ENCODE measurements at places on chromosomes 7 and 10.

- no peak for DNase-seq
Measured at GRCh38 chr10:76697923-76698322, 939.7 kb downstream of the KCNMA1 start.

GRCh38 chr7:9125246-9125645, 691.8 kb downstream of the NXPH1 start:
- no peak for DNase-seq

- no peak for DNase-seq
Measured at GRCh38 chr10:92847202-92847864, 987 bp upstream of the EXOC6 start.

DNA sequence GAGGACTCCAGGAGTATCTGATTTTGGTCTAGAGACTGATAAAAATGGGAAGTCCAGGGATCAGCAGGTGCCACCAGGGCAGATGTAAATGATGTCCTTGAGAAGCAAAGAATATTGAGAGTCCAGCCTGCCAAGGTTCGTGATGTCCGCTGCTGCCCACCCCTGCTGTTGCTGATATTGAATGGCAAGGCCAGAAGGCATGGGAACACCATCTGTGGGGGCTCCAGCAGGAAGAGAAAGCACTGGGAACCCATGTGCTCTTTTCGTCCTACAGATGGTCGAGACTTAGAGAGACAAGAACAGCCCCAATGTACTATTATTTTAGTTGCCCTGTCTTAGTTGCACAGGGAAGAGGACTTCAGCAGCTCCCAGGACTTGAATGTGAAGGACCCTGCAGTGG, 363.9 kb downstream of the GALNT17 start:
- DNase-seq = no peak

GRCh38 chr7:92608380-92609322, 18.5 kb upstream of the FAM133B start:
- no peak for DNase-seq

- DNase-seq = peak; percentile 71
Measured at GRCh38 chr10:61902445-61903220, 1.1 kb downstream of the ARID5B start.

DNA sequence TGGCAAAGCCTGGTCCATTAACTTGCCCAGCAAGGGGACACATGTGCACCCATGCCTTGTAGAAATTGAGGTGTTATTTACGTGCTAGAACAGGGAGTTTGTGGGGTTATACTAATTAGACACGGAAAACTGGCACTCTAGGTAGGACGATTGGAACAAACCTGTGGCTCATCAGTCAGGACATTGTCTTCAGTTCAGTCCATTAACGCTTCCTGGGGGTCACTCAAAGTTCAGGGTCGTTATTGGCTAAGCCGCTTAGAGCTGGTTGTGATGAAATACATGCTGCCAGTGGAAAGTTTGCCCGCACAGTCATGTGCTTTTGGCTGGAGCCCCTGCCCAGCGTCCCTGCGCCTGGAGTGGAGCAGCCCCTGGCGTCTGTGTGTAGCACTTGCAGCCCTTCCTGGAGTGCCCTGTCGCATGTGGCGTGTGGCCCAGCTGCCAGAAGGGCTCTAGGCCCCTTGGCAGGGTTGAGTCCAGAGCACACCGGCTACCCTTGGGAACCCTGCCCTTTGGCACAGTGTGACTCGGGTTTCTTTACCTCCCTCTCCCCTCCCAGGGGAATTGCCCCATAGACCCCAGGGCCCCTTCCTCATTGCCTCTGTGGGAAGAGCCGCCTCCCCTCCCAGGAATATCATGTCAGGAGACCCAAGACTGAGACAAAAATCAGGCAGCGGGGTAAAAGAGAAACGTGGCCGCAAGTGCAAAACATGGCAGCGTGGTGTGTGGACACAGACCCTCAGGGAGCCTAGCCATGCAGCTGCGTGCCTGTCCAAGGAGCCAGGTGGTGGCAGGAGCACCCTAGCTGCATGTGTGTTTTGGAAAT, 9.8 kb downstream of the ZNF775 start:
- DNase-seq = no peak

GRCh38 chr7:129169171-129169671, 19.2 kb upstream of the SMO start:
- peak; percentile 55 for DNase-seq

- no peak for DNase-seq
Measured at GRCh38 chr10:1735562-1735961, 1.8 kb downstream of the ADARB2 start.

GRCh38 chr10:78516756-78517155, 483.1 kb downstream of the RPS24 start:
- DNase-seq = no peak

GRCh38 chr7:39432807-39433416, 133.3 kb upstream of the YAE1 start:
- no peak for DNase-seq

GRCh38 chr10:86829472-86829871, 73.1 kb downstream of the BMPR1A start:
- DNase-seq = no peak

DNA sequence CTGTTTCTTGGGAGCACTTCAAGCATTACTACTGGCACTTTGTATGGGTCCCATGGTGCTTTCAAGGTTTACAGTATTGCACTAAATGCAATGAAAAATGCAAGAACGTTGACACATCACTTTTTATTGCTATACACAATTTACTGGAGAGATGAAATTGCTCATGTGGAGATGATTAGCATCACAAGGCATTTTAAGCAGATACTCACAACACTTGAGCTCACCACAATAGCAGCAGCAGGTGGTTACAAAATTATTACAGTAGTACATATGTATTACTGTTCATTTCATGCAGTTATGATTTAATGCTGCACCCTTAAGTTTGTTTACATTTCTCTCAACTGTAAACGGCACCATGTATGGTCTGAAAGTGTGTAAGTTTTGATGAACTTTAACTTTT, 537.7 kb downstream of the GRM8 start:
- DNase-seq = no peak

DNA sequence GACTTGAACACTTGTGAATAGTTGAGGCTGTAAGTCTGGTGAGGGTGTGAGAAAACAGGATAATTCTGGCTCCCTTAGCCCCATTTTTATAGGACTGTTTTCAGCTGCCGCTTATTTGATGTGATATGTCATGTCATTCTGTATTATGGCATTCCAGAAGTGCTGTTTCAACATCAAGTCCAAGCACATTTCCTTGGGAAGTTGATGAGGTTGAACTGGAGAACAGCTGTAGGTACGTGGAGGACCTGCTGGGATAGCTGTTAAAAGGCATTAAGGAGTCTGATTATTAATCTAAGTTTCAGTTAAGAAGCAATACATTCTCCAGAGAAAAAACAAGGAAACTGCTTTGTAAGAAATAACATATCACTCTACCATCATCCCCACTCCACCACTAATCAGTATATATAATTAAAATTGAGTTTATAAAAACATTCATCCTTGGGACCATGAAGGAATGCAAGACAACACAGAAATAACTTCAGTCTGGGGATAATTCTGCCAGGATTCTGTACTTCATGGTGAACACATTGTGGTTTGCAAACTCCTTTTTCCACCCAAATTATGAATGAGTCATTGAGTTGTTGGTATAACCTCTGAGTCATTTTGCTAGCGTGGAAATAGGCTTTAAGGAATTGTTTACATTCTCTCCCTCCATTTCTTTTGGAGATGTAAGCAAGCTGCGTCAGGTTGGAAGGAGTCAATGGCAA, 39.9 kb upstream of the TMEM229A start:
- DNase-seq = peak; percentile 38

DNA sequence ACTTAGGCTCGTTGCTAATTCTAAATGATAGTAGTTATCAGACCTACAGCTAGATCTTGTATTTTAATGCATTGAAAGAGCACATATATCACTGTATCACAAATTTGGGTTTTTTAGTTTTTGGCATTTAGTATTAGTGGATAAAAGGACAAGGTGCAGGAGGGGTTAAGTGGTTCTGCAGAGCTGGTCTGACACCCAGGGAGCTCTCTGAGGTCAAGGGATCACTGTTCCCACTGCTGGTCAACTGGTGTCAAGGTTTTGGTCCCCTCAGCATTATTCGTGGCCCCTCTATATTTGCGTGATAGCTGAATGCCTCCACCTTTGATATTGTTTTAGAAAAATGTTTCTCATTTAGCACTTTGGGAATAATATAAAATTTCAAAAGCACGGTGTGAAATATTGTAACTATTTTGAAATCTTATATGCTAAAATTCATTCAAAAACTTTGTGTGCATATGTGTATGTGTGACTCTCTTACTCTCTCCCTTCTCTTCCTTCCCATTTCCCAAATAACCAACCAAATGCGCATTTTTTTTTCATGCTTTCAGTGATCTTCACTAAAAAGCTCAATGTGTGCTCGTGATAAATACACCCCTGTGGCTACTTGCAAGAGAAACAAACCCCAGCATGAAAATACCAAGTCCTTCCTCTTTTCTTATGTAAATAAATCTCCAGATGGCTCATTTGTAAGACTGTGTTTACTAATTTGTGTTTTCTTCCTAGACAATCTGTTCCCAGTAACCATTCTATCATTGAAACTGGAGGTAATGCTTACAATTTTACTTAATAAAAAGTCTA, 309.2 kb downstream of the FGFR2 start:
- no peak for DNase-seq

DNA sequence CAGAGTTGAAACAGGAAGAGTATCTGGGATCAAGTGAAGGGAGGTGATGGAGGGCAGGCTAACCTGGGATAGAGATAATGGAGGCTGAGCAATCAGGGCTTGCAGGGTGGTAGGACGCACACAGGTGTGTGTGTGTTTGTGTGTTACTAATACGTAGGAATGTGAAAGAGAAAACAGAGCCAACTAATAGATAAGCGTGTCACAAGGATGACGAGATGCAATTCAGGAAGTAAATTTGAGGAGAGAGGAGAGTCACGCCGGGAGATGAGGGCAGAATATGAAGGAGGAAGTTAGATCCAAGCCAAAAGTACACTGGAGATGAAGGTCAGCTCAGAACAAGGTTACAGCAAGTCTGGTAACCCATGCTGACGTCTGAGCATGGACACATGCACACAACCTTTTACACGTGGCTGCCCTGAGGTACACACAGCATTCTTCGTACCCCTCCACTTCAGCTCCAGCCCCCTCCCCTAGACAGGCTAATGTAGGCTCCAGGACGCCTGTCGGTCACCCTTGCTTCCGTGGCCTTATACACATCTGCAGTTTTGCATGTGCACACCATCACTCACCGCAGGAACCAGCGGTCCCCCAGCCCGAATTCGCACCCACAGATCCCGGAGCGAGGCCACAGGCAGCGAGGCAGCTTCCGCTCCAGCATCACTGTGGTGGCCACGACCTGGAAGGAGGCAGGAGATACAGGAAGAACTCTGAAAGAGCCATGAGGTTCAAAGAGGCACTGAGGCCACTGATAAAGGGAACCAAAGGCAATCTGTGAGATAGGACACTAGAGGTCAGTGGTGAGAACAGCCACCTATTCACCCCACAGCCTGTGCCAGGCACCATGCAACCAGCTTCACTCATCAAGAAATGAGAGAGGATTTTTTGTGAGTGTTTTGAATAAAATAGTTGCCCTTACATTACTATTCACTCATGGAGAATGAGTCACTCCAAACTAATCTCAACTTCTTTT, 23.7 kb upstream of the TRPV6 start:
- DNase-seq = no peak

Data from fibroblast of skin of abdomen (primary cell).